ENCODE measurements at places on chromosomes 6 and 20. TPM values are rescaled to one million over a fixed set of nuclear protein-coding genes. Genes with fewer than 3 reads are reported as not detected.

The CGA gene
- not detected for total RNA-seq

The PI16 gene
- not detected for total RNA-seq

The FAM209B gene
- 1.5 TPM for total RNA-seq

The SLC22A16 gene
- not detected for total RNA-seq

The BPI gene
- total RNA-seq: not detected

The FAM135A gene
- total RNA-seq: 7.7 TPM

The SCRT2 gene
- total RNA-seq: not detected

The RAET1L gene
- not detected for total RNA-seq

The AMD1 gene
- 113 TPM for total RNA-seq

The PXT1 gene
- total RNA-seq: 0.09 TPM

The TENT5A gene
- 0.90 TPM for total RNA-seq

The RBPJL gene
- not detected for total RNA-seq

Measured in activated CD4-positive, alpha-beta T cell treated with anti-CD3 and anti-CD28 coated beads, Interleukin-2, amount 10 ng/mL, durations not matched to agents 24 days and 14 days (primary cell).